ENCODE measurements at places on chromosomes 3 and 15.

DNA sequence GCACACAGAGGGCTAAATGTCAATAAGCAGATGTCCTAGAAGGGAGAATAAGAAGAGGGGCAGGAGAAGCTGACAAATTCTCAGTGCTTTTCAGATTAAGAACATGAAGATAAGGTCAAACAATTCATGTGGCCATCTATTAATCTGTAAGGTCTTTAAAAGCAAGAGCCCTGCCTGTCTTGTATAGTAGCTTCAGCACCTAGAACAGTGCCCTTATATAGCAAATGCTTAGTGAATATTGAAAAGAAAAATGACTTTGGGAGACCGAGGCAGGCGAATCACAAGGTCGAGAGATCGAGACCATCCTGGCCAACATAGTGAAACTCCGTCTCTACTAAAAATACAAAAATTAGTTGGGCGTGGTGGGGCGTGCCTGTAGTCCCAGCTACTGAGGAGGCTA lies 18.1 kb downstream of the SNTN start:
- H3K4me3 ChIP-seq, result no peak overlapping the region
- no peaks in the 10 kb centered on the region for H3K27me3 ChIP-seq
- no peak for DNase-seq
- H3K4me1 ChIP-seq, result no peaks in the 10 kb centered on the region

DNA sequence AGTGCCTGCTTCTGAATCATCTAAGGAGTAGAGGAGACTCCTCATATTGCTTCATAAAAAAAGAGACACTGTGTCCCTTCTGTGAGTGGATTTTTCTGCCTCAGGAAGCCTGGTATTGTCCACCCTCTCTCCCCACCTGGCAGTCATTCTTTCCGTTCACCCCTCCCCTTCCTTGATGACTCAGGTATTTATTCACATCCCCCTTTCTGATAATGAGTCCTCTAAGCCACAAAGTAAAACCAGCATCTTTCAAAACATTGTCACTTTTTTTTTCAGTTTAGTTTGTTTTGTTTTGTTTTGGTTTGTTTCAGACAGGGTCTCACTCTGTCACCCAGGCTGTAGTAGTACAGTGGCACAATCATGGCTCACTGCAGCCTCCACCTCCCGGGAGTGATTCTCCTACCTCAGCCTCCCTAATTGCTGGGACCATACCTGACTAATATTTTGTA lies 65.2 kb upstream of the UBE2E1 start:
- H3K4me1 ChIP-seq, result peaks cover 27% of the 10 kb centered on the region
- H3K4me3 ChIP-seq, result no peak overlapping the region
- H3K27ac ChIP-seq, result no peak overlapping the region
- H3K27me3 ChIP-seq, result no peaks in the 10 kb centered on the region
- no peaks in the 10 kb centered on the region for H3K36me3 ChIP-seq

DNA sequence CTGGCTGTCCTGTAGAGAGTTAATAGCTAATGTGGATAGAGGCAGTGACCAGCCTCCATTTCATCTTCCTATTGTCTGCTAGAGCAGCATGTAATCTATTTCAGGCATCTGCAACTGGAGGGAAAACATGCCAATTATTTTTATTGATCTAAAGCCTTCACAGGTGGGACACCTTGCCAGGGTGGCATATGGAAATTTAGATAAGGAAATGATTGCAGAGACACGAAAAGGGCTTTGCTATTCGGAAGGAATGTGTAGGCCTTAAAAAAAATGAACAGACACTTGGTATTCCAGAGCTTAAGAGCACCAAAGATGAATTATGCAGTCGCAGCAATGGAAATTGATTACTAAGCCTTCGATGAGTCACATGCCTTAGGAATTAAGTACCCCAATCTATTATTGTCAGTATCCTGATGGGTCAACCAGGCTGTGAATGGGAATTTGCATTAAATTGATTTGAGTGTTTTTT lies 454.7 kb downstream of the SQOR start:
- H3K27me3 ChIP-seq, result no peaks in the 10 kb centered on the region
- H3K4me1 ChIP-seq, result no peaks in the 10 kb centered on the region
- no peak overlapping the region for H3K4me3 ChIP-seq
- no peaks in the 10 kb centered on the region for H3K36me3 ChIP-seq
- no peak overlapping the region for H3K27ac ChIP-seq

- no peaks in the 10 kb centered on the region for H3K4me1 ChIP-seq
- H3K4me3 ChIP-seq, result no peak overlapping the region
- DNase-seq, result no peak
- no peaks in the 10 kb centered on the region for H3K27me3 ChIP-seq
Measured at GRCh38 chr3:35936571-35936970, 297.2 kb downstream of the ARPP21 start.

GRCh38 chr15:97171556-97171955 lies 788.9 kb upstream of the ARRDC4 start:
- H3K27ac ChIP-seq, result no peak overlapping the region
- no peaks in the 10 kb centered on the region for H3K4me1 ChIP-seq
- H3K4me3 ChIP-seq, result no peak overlapping the region

GRCh38 chr15:87739866-87740265 lies 516.7 kb downstream of the NTRK3 start:
- no peaks in the 10 kb centered on the region for H3K27me3 ChIP-seq
- no peak overlapping the region for H3K27ac ChIP-seq
- no peak for DNase-seq
- H3K4me3 ChIP-seq, result no peak overlapping the region

GRCh38 chr3:51123531-51123930 lies 261.6 kb upstream of the MANF start:
- no peak overlapping the region for H3K27ac ChIP-seq
- DNase-seq, result no peak
- H3K36me3 ChIP-seq, result no peaks in the 10 kb centered on the region
- no peaks in the 10 kb centered on the region for H3K4me1 ChIP-seq

DNA sequence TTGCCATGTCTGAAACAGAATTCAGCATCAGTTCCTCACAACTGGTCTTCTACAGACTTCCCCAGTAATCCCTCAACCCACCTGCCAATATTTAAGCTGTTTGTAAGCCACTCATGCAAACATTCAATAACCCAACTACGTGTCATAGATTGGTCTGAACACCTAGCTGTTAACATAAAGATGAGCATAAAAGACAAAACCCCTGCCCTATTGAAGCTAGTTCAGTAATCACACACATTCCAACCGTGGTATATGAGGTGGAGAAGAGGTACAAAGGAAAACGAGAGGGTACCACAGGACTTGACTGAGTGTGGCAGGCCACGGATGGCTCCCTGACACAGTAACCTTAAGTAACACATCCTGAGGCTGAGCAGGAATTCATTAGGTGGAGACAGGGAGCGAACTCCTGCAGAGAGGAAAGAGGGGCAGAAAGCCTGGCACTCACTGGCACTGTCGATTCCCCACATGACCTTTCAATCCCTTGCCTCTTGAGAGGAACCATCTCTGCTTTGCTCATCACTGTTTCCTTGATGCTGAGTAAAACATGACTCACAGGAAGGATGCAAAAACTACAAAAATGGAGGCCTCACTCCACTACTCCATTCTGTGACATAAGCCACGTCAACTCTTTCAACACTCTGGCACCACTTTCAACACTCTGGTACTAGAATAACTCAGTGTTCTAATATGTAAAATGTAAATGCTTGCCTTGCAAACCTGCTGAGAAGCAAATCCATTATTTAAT lies 31.3 kb downstream of the RPN1 start:
- DNase-seq, result no peak
- H3K27ac ChIP-seq, result no peak overlapping the region
- H3K27me3 ChIP-seq, result no peaks in the 10 kb centered on the region
- H3K36me3 ChIP-seq, result peaks cover 30% of the 10 kb centered on the region
- no peak overlapping the region for H3K4me3 ChIP-seq
- H3K4me1 ChIP-seq, result peaks cover 9% of the 10 kb centered on the region

DNA sequence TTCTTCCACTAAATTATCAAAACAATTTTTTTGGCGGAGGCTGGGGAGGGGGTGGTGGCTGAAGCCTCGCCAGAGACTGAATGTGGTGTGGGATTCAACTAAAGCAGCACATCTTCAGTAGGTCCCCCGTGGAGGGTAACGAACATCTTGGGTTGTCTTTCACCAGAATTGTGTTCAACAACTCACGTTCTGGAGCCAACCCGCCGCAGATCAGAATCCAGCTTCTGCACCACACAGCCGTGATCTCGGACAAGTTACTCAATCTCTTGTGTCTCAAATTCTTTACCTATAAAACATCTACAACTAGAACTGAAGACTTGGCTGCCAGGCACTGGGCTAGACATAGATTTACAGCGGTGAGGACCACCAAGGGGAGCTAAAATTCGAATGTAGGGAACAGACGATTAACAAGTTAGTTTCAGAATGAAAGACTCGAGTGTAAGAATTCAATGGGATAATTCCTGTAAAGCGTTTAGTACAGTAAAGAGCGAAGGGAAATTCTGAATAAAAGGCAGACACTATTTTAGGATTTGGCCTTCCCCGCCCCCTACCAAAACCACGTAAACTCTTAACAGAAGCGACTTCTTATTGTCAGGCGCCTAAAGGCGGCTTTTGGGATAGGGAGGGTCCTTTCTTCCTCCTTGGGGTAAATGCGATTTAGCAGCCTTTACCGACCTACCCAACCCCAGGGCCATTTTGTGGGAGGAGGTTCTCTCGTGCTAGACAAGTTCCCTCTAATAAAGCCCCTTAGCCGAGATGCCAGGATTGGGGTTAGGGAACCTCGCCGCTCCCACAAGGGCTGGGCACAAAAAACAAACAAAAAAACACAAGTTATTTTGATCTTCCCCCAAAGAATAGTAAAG lies 697 bp upstream of the RAB5A start:
- H3K27me3 ChIP-seq, result no peaks in the 10 kb centered on the region
- H3K36me3 ChIP-seq, result no peaks in the 10 kb centered on the region
- DNase-seq, result peak; percentile 2
- H3K4me1 ChIP-seq, result peaks cover 14% of the 10 kb centered on the region

GRCh38 chr3:42822828-42823227 lies 13.6 kb downstream of the ACKR2 start:
- H3K4me3 ChIP-seq, result no peak overlapping the region
- H3K27ac ChIP-seq, result no peak overlapping the region
- H3K4me1 ChIP-seq, result peaks cover 11% of the 10 kb centered on the region

- no peak overlapping the region for H3K4me3 ChIP-seq
- H3K27ac ChIP-seq, result no peak overlapping the region
- no peaks in the 10 kb centered on the region for H3K27me3 ChIP-seq
- H3K4me1 ChIP-seq, result no peaks in the 10 kb centered on the region
Measured at GRCh38 chr3:100825574-100825973, 116.3 kb downstream of the TFG start.

GRCh38 chr3:148318240-148318639 lies 379.5 kb upstream of the AGTR1 start:
- no peaks in the 10 kb centered on the region for H3K36me3 ChIP-seq
- no peak overlapping the region for H3K4me3 ChIP-seq
- DNase-seq, result no peak
- no peaks in the 10 kb centered on the region for H3K4me1 ChIP-seq
- H3K27me3 ChIP-seq, result no peaks in the 10 kb centered on the region
- H3K27ac ChIP-seq, result no peak overlapping the region

DNA sequence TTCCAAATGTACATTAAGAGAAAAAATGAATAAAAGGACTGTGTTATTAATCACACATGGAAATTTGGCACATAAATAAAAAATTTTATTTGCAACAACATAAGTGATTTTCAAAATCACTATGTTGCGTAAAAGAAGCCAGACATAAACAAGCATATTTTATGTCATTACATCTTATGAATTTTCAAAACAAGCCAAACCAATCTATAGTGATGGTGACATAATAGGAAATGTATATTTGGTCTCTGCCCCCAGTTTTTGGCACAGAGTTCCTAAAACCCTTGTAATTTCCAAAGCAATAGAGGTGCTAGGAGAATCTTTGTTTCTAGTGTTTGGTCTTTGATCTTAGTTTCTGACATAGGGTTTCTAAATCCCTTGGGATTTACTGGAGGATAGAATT lies 543.3 kb downstream of the ZBBX start:
- no peaks in the 10 kb centered on the region for H3K36me3 ChIP-seq
- no peak overlapping the region for H3K4me3 ChIP-seq
- DNase-seq, result no peak

GRCh38 chr15:58951388-58952007 lies 18.0 kb upstream of the SLTM start:
- no peak for DNase-seq
- H3K27ac ChIP-seq, result no peak overlapping the region
- no peaks in the 10 kb centered on the region for H3K27me3 ChIP-seq
- no peak overlapping the region for H3K4me3 ChIP-seq
- no peaks in the 10 kb centered on the region for H3K36me3 ChIP-seq

- H3K36me3 ChIP-seq, result peaks cover 5% of the 10 kb centered on the region
- no peak overlapping the region for H3K27ac ChIP-seq
- no peaks in the 10 kb centered on the region for H3K4me1 ChIP-seq
- no peaks in the 10 kb centered on the region for H3K27me3 ChIP-seq
Measured at GRCh38 chr15:80118956-80119355, 33.8 kb upstream of the FAH start.

- H3K36me3 ChIP-seq, result no peaks in the 10 kb centered on the region
- H3K4me1 ChIP-seq, result peaks cover 28% of the 10 kb centered on the region
- peak; percentile 85 for DNase-seq
- peak overlapping the region; percentile 70 for H3K27ac ChIP-seq
Measured at GRCh38 chr15:38129531-38130204, 123.0 kb upstream of the SPRED1 start.

GRCh38 chr3:29718661-29719065 lies 437.8 kb downstream of the RBMS3 start:
- peaks cover 9% of the 10 kb centered on the region for H3K4me1 ChIP-seq
- no peak for DNase-seq
- no peaks in the 10 kb centered on the region for H3K27me3 ChIP-seq
- no peak overlapping the region for H3K4me3 ChIP-seq
- no peak overlapping the region for H3K27ac ChIP-seq

GRCh38 chr3:100697172-100697571 lies 12.1 kb upstream of the TFG start:
- no peak overlapping the region for H3K4me3 ChIP-seq
- H3K27me3 ChIP-seq, result no peaks in the 10 kb centered on the region
- H3K36me3 ChIP-seq, result no peaks in the 10 kb centered on the region
- no peaks in the 10 kb centered on the region for H3K4me1 ChIP-seq
- H3K27ac ChIP-seq, result no peak overlapping the region

DNA sequence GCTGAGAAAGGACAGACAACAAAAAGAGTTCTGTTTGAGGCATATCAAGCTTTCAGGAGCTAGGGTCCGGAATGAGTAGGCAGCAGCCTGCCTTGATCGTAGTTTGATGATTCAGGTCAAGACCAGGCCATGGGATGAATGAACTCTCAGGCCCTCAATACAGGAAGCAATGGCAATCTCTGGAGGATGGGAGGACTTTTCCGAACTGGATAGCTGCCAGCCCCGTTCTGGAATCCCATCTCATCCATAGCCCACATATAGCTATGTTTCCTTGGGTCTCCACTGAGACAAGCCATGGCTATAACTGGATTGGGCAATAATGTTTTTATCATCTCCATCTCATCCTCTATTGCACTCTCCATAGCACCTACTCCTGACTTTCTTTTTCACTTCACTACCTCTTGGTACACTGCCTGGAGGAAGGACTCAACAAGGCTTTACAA lies 12.8 kb downstream of the AHSG start:
- H3K27me3 ChIP-seq, result no peaks in the 10 kb centered on the region
- no peak for DNase-seq
- no peak overlapping the region for H3K4me3 ChIP-seq
- no peak overlapping the region for H3K27ac ChIP-seq

GRCh38 chr15:39362821-39363561 lies 217.9 kb upstream of the THBS1 start:
- H3K4me1 ChIP-seq, result peaks cover 8% of the 10 kb centered on the region

- H3K4me1 ChIP-seq, result no peaks in the 10 kb centered on the region
- no peak for DNase-seq
- H3K4me3 ChIP-seq, result no peak overlapping the region
- no peak overlapping the region for H3K27ac ChIP-seq
- H3K36me3 ChIP-seq, result no peaks in the 10 kb centered on the region
Measured at GRCh38 chr3:161203485-161204098, 17.5 kb upstream of the NMD3 start.

Measured in thoracic aorta (tissue), 2 donors.